ENCODE measurements at places on chromosomes 3 and 15. TPM values are rescaled to one million over a fixed set of nuclear protein-coding genes. Genes with fewer than 3 reads are reported as not detected.

The DNAH12 gene
- polyA plus RNA-seq = 0.16 TPM

The FBXL22 gene
- 2.6 TPM for polyA plus RNA-seq

The CLSTN2 gene
- polyA plus RNA-seq = 0.60 TPM

The TTLL13 gene
- not detected for polyA plus RNA-seq

The PEX5L gene
- polyA plus RNA-seq = 0.12 TPM

The SLC28A1 gene
- not detected for polyA plus RNA-seq

The WDR72 gene
- polyA plus RNA-seq = 0.92 TPM

The BUB1B gene
- 1.8 TPM for polyA plus RNA-seq

The KLHL40 gene
- not detected for polyA plus RNA-seq

The OR5H6 gene
- not detected for polyA plus RNA-seq

All from sigmoid colon (tissue), 7 donors.